ENCODE measurements at places on chromosomes 7 and 10. TPM values are rescaled to one million over a fixed set of nuclear protein-coding genes. Genes with fewer than 3 reads are reported as not detected.

AKR1C3 gene
- 0.89 TPM for total RNA-seq

SMKR1 gene
- not detected for total RNA-seq

ANXA8L1 gene
- not detected for total RNA-seq

CHN2 gene
- total RNA-seq: 0.64 TPM

CLCN1 gene
- not detected for total RNA-seq

LIPA gene
- 42.2 TPM for total RNA-seq

WDR86 gene
- total RNA-seq: not detected

TMEM236 gene
- total RNA-seq: 0.08 TPM

SRRM3 gene
- 0.71 TPM for total RNA-seq

IFIT1 gene
- total RNA-seq: 20.4 TPM

CRPPA gene
- total RNA-seq: 3.3 TPM

FAM131B gene
- total RNA-seq: 18.4 TPM

CPEB3 gene
- total RNA-seq: 1.9 TPM

NEBL gene
- total RNA-seq: 0.30 TPM

TDRD1 gene
- not detected for total RNA-seq

KIF11 gene
- total RNA-seq: 9.2 TPM

CYP3A7 gene
- total RNA-seq: not detected

ANKMY2 gene
- total RNA-seq: 16.9 TPM

PKD2L1 gene
- total RNA-seq: not detected

METTL2B gene
- 33.2 TPM for total RNA-seq

TMEM273 gene
- total RNA-seq: not detected

AOC1 gene
- total RNA-seq: not detected

CTAGE8 gene
- total RNA-seq: not detected

AEBP1 gene
- 781 TPM for total RNA-seq

XRCC2 gene
- 1.4 TPM for total RNA-seq

MALRD1 gene
- 0.56 TPM for total RNA-seq

MACC1 gene
- total RNA-seq: not detected

CYP2C9 gene
- not detected for total RNA-seq

AGK gene
- total RNA-seq: 24.8 TPM

REPIN1 gene
- 66.3 TPM for total RNA-seq

SPDYE1 gene
- not detected for total RNA-seq

MOGAT3 gene
- total RNA-seq: not detected

GIMAP6 gene
- total RNA-seq: not detected

STOX1 gene
- total RNA-seq: 1.3 TPM

CACNB2 gene
- total RNA-seq: 0.43 TPM

AIFM2 gene
- total RNA-seq: 12.1 TPM

NPFFR1 gene
- not detected for total RNA-seq

GPR37 gene
- 43.7 TPM for total RNA-seq

FEZF1 gene
- total RNA-seq: not detected

MYL7 gene
- not detected for total RNA-seq

MRLN gene
- not detected for total RNA-seq

CYP2C18 gene
- total RNA-seq: not detected

CAV2 gene
- total RNA-seq: 81.6 TPM

SPDYE16 gene
- total RNA-seq: not detected

TSPAN33 gene
- total RNA-seq: 0.39 TPM

NOC3L gene
- 15.5 TPM for total RNA-seq

SAP25 gene
- total RNA-seq: 1.5 TPM

TMEM213 gene
- total RNA-seq: not detected

AGAP6 gene
- 13.2 TPM for total RNA-seq

TRIM50 gene
- not detected for total RNA-seq

BMPER gene
- 0.50 TPM for total RNA-seq

BPGM gene
- total RNA-seq: 13.3 TPM

SCART1 gene
- total RNA-seq: 4.8 TPM

Measured in osteocyte (in vitro differentiated cells).